ENCODE measurements at places on chromosomes 1 and 21. TPM values are rescaled to one million over a fixed set of nuclear protein-coding genes. Genes with fewer than 3 reads are reported as not detected.

- DNase-seq, result no peak
Measured at GRCh38 chr21:44889625-44890337, 16.3 kb upstream of the PTTG1IP start.

GRCh38 chr1:6727535-6727934 lies 25.9 kb upstream of the DNAJC11 start:
- DNase-seq, result peak; percentile 44

DNA sequence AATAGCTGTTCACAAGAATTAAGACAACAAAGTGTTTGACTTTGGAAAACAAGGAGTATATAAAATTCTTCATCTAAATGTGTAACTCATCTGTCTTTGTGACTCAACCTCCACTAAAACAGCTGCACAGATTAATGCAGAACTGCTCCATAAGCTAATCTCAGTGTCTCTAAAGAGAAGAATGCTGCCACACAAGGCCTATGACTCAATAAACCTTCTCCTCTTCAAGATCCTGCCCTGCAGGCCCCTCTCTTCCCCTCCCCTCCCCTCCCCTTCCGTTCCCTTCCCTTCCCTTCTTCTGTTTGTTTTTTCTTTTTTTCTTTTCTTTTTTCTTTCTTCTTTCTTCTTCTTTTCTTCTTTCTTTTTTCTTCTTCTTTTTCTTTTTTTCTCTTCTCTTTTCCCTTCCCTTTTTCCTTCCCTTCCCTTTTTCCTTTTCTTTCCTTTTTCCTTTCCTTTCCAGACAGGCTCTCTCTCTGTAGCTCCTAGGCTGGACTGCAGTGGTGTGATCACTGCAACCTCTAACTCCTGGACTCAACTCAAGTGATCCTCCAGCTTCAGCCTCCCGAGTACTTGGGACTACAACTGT lies 1052.8 kb downstream of the BRINP3 start:
- no peak for DNase-seq

DNA sequence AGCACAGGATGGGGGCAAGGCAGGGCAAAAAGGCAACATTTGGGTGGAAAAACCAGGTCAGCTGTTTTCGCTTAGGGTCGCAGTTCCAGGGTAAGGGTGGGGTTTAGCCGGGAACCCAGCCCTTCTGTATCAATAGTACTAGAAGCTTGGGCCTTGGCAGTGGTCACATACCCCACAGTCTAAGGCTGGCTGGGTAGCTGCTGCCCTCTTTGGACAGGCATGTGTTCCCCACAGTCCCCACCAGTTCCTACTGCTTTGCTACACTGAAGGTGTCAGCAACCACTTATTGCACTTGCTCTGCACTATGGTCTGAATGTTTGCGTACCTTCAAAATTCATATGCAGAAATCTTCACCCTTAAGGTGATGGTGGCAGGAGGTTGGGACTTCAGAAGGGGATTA lies 349.8 kb downstream of the LTN1 start:
- no peak for DNase-seq

- DNase-seq, result no peak
Measured at GRCh38 chr1:66348776-66349175, 185.2 kb upstream of the SGIP1 start.

The ICOSLG gene
- 0.54 TPM for total RNA-seq

DNA sequence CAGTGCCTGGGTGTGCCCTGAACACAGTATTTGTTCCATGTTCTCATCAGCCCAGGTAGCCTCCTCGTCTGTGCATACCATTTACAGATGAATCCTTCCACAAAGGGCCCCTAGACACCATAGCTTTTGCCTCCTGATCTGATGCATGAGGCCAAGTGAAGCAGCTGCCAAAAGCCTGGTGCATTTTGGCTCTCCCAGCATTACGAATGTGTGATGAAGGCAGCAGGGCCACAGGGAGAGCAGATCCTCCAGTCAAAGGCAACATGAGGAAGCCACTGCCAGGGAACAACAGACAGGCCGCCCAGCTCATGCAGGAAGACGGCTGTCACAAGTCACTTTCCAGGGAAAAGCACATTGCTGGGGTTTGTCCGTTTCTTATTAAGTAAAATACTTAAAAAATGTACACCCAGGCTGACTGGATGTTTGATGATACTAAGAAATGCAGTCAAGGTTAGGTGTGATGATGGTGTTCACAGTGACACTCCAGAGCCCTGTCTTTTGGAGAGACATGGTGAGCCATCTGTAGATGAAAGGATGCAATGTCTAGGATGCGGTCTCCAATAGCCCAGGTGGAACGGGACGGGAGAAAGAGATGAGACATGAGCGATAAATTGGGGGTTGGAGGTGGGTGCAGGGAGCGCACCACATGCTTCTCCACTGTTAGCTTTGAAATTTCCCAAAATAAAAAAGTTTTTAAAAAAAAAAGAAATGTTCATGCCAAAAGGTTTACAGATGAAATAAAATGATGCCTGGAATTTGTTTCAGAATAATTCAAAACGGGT lies 48.7 kb downstream of the NPHP4 start:
- DNase-seq, result no peak

DNA sequence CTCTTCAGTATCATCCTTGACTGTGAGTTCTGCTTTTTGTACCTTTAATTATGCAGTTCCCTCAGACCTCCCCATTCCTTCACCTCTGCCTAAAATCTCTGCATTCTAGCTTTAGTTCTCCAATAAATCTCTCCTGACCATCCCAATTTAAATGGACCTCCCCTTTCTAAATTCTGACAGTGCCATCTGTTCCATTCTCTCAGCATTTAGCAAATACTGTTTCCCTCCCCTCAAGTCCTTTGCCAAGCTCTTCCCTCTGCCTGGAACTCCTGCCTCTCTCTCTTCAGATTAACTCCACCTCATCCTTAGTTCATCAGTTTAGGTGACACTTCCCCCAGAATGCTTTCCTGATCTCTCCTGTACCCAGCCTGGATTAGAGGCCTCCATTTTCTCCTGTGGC lies 54.0 kb upstream of the JUN start:
- DNase-seq, result no peak

DNA sequence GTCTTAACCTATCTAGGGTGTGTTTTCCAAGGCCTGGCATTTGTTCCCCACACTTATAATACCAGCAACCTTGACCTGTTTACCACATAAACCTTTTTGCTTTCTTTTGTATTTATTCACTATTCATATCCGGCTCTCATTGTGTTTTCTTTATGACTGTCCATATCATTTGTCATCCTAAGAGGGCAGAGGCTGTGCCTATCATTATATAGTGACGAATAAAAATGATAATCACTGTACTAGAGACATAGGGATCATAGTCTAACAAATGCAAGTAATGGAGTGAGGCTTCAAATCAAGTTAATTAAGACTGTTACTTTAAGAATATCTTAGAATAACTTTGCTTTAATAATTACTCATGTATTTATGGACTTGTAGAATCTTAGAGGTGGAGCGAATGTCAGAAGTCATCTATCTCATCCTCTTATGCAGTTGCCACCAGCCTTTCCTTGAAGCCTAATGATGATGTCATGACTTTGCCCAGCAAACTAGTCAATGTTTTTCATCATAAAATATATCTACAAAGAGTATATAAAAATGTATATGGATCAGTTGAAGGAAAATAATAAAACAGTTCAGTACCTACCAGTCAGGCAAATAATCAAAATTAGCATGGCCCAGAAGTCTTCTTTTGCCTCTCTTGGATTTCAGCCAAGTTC lies 4.7 kb upstream of the ETV3 start:
- DNase-seq, result no peak

The IFNLR1 gene
- 4.7 TPM for total RNA-seq

- no peak for DNase-seq
Measured at GRCh38 chr1:193326296-193326695, 139.9 kb upstream of the B3GALT2 start.

The PSMA5 gene
- total RNA-seq, result 35.7 TPM

- no peak for DNase-seq
Measured at GRCh38 chr1:117696561-117696960, 90.7 kb downstream of the TENT5C start.

The MRAP gene
- not detected for total RNA-seq

DNA sequence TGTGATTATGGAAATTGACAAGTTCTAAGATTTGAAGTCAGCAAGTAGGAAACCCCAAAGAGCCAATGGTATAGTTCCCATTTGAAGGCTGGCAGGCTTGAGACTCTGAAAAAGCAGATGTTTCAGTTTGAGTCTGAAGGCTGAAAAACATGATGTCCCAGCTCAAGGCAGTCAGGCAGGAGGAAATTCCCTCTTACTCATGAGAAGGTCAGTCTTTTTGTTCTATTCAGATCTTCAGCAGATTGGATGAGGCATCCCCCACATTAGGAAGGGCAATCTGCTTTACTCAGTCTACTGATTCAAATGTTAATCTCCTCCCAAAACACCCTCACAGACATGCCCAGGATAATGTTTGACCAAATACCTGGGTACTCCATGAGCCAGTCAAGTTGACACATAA lies 372.5 kb upstream of the ST6GALNAC5 start:
- no peak for DNase-seq

DNA sequence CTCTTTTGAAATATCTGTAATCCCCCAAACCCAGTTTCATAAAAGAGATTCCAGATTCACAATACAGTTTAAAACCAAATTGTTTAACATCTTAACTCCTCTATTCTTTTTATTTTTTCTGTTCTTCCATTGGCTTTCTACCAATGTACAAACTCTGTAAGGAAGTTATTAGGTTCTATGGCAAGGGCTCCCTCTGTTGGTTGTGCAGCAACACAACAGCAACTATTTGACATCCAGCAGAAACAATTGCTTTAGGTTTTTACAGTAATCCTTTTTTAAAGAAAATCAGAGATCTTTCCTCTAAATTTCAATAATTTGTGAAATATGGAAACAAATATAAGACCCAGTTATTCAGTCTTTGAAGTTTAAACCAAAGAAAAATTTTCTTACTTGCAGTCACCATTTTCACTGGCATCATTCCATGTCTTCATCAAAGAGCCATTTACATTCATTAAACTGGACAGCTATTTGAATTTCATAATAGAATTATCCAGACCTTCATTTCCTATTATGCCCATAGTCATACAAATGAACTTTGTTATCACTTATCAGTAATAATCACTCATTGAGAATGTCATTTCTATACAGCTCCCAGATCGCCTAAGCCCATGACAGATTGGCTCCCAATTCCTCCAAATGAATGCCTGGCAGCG lies 46.5 kb upstream of the RNF11 start:
- peak; percentile 39 for DNase-seq

The SPRR3 gene
- not detected for total RNA-seq

The FLG2 gene
- total RNA-seq, result not detected

DNA sequence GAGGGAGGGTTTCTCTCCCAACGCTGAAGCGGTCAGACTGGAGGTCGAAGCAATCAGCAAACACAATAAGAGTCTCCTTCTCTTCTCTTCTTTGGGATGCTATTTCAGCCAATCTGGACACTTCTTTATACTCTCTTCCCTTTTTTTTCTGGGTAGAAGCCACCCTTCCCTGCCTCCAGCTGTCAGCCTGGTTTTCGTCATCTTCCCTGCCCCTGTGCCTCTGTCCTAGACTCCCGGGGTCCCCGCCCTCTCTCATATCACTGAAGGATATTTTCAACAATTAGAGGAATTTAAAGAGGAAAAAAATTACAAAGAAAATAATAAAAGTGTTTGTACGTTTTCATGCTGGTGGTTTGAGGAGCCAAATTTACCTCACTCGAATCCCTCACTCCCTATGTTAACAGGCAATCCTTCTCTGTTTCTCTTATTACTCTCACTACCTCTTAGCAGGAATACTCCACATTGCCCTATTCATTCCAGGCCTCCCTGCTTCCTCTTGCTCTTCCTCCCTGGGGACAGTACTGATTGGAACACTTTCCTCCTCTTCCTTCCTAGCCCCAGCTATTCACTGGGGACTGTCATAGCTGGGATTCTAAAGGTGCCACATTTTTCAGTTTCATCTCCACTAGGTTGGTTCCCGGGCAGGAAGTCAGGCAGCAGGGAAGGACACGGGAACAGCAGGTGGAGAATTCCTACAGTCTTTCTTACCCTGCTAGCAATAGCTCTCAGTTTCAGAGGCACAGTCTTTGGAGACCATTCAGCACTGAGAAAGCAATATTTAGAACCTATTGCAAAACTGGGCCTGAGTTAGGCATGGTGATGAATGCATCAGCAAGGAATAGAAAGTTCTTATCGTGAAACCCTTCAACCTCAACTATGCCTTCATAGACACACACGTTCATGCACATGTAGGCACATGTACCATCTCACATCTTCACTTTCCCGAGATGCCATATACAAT lies 288.0 kb downstream of the PBX1 start:
- DNase-seq, result no peak

The MSH4 gene
- 0.40 TPM for total RNA-seq

GRCh38 chr21:26732432-26733221 lies 112.6 kb downstream of the ADAMTS1 start:
- peak; percentile 40 for DNase-seq

- DNase-seq, result peak; percentile 13
Measured at GRCh38 chr1:180630408-180631193, 1.2 kb upstream of the XPR1 start.

GRCh38 chr1:206850401-206850800 lies 15.0 kb upstream of the IL20 start:
- DNase-seq, result no peak

DNA sequence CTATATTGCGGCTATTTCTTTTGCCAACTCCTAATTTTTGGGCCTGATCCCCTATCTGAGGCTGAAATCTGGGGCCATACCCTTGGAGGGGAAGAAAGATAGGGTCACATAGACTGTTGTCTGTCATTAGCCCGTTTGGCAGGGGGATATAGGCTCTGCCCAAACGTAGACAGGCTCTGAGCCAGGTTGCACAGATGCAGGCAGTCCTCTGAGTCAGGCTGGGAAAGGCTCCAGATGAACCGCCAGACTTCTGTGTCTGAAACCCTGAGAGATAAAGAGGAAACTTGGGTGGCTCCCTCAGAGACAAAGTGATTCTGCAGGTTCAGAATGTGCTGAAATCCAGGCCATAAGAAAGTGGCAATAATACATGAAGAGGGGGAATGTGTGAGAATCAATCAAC lies 4.0 kb upstream of the CAP1 start:
- no peak for DNase-seq

- DNase-seq, result no peak
Measured at GRCh38 chr1:17671314-17671705, 83.8 kb upstream of the ACTL8 start.

GRCh38 chr21:44337449-44337848 lies 1.7 kb downstream of the CFAP410 start:
- no peak for DNase-seq

The SYT14 gene
- 11.0 TPM for total RNA-seq

GRCh38 chr1:84379917-84380180 lies 18.4 kb upstream of the DNASE2B start:
- no peak for DNase-seq

GRCh38 chr1:158333405-158334155 lies 2.2 kb upstream of the CD1B start:
- no peak for DNase-seq

The IQCC gene
- total RNA-seq, result 7.4 TPM

GRCh38 chr1:107196973-107197562 lies 56.2 kb downstream of the NTNG1 start:
- DNase-seq, result no peak
